Activated T-helper 9 cell treated with anti-CD3 and anti-CD28 coated beads, Interleukin-2, amount 50 U/mL, for 16 hours (primary cell): ENCODE measurements at places on chromosomes 2 and 18.

DNA sequence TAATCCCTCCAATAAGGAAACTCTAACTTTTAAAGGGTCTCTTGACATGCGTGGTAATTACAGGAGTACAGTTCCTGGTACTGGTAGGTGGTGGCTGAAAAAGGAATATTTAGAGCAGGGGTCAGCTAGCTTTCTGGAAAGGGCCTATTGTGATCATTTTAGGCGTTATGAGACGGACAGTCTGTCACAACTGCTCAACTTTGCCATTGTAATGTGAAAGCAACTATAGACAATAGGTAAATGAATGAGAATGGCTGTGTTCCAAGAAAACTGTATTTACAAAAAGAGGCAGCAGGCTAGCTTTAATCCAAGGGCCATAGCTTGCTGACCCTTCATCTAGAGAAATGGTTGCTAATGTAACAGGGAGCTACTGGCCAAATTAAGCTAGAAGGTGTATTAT lies 177.7 kb upstream of the LRRTM1 start:
- DNase-seq = no peak

GRCh38 chr2:159054032-159054334 lies 85.5 kb downstream of the TANC1 start:
- DNase-seq = no peak

- no peak for DNase-seq
These were observed 254.0 kb downstream of the NRXN1 start for GRCh38 chr2:50777954-50778353.

DNA sequence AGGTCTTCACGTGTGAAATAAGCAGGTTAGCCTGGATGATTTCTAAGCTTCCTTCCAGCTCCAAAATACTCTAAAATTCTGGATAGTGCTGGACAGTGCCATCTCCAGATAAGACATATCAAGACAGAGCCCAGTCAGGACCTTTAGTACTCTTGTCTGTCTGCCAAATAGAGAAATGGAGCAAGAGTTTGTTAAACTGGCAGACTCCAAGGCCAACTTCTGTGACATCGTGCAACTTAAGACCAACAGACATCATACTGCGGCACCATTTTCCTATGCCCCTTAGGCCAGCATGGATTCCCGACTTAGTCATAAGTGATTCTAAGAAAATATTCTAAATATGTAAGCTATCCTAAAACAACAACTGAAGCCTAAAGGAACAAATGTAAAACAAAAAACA lies 118.6 kb downstream of the RBMS1 start:
- DNase-seq = no peak

DNA sequence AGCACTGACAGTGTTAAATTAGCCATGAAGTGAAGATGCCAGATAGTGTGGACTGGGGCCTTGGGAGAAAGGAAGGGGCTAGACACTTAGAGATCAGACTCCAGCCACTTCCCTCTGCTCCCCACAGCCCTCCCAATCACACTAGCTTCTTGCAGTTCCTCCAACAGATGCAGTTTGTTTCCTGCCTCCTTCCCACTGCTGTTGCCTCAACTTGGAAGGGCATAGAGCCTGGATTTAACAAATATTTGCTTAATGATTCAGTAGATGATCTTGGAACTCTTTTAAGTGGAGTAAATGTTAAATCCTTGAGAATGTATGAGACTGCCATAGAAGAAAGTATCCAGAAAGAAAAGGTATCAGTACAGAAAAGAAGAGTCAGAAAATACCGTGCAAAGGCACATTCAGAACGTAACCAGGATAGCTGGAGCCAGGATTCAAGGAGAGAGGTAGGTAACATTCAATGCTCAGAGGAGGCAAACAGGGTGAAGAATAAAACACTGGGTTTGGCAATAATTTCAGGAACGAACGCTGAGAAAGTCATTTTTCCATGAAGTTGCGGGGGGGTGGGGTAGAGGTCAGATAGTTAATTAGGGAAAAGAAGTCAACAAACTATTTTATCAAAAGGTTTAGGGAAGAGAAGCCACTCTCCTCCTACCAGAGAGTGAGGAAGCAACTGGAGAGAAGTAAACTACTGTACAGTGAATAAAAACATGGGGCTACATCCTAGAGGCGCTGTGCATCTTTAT lies 1.3 kb upstream of the BZW1 start:
- no peak for DNase-seq

DNA sequence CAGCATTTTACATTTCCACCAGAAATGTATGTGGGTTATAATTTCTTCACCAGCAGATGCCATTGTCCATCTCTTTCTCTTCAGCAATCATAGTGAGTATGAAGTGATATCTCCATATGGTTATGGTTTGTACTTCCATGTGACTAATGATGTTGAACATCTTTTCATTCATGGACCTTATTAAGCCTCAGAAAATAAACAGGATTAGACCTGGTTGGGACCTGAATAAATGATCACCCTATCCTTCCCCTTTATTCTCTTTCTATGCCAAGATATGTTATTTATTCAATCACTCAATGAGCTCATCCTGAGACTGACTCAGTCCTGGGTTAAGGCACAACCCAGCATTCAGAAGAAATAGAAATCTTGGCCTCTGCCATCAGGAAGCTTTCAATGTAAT lies 86.6 kb downstream of the ANTXR1 start:
- no peak for DNase-seq

GRCh38 chr2:241706537-241706936 lies 4.7 kb downstream of the ING5 start:
- DNase-seq = no peak

DNA sequence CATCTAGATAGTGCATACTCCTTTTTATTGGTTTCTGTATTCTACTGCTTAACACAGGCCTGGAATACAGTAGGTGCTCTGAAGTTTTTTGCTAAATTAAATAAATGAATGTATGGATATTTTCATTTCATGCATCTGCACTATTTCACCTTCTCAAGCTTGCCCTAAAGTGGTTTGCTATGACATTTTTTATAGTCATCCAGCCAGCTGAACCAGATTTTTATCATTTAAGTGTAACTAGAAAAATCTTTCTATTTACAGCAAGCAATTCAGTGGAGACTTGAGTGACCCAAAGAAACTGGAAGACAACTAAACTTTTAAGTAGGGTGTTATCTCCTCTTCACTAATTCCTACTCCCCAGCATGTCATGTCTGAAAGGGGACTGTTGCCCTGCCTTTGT lies 354.9 kb downstream of the OSR1 start:
- no peak for DNase-seq

DNA sequence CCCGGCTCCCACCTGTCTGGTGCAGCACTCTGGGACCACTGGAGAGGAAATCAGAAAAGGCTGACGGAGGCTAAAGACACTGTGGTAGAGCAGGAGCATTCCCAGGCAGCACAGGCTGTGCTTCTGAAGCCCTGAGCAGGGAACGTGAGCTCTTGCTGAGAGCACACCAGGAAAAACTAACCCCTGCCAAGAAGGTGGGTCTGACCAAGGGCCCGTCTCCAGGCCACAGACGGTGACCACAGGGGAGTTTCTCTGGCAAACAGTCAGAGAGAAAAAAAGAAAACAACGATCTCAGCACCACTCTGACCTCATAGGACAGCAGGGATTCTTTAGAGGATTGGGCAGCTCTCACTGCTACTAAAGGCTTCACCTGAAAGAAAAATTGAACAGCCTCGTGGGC lies 201.4 kb downstream of the AFF3 start:
- no peak for DNase-seq

DNA sequence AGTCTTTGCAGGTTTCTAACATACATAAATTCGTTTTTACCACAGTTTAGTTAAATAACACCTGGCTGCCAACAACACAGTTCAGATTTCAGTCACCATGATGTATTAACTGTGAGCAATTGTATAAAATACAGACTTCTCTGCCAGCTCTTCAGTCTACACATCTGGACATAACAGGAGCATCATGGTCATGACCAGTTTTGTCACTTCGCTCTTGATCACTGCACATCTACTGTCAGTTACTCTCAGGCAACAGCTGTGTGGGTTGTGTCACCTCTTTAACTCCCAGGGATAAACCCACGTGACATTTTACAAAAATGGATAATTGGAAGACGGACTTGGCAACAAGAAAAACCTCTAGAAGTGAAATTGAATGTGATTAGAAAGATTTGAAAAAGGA lies 30.3 kb downstream of the CD8A start:
- DNase-seq = no peak

- DNase-seq = no peak
These were observed 13.3 kb downstream of the SERTAD2 start for GRCh38 chr2:64640153-64641044.

DNA sequence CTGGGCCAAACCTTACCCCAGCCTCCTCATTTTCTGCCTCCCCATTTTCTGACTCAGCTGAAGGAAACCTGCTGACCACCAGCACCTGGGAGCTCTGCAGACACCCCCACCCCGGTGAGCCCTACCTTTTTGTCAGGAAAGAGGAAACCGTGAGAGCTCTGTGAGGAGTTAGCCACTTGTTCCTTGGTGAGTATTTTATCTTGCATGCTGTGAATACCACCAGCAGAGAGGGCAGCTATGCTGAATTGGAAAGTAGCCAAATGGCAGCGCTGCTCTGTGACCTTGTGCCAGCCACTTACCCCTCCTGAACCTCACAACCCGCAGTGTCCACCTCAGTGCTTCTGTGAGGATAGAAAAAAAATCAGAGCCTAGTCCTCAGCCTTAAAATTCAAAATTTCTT lies 2.5 kb downstream of the MPPE1 start:
- no peak for DNase-seq

GRCh38 chr18:10418836-10419235 lies 35.6 kb upstream of the APCDD1 start:
- DNase-seq = no peak

DNA sequence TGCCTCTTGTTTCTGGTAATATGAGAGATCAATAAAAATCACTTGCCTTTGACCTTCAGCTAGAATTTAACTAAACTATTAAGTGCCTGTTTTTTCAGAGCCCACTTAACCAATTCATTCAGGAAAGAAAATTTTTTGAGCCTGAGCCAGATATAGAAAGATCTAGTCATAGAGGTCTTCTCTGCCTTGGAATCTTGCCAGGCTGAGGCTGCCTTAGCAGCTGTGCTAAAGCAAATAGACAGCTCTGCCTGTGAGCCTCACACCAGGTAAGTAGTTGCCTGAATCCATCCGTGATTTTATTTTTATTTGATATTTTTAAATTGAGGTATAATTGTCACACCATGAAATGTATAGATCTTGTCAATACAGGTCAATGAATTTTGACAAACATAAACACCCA lies 27.4 kb downstream of the EVX2 start:
- DNase-seq = no peak

- no peak for DNase-seq
These were observed 99.4 kb upstream of the PID1 start for GRCh38 chr2:229370509-229370908.

GRCh38 chr2:28676152-28676835 lies 75.3 kb upstream of the PPP1CB start:
- no peak for DNase-seq

- DNase-seq = no peak
These were observed 260.8 kb downstream of the RDH14 start for GRCh38 chr2:18299423-18300212.

DNA sequence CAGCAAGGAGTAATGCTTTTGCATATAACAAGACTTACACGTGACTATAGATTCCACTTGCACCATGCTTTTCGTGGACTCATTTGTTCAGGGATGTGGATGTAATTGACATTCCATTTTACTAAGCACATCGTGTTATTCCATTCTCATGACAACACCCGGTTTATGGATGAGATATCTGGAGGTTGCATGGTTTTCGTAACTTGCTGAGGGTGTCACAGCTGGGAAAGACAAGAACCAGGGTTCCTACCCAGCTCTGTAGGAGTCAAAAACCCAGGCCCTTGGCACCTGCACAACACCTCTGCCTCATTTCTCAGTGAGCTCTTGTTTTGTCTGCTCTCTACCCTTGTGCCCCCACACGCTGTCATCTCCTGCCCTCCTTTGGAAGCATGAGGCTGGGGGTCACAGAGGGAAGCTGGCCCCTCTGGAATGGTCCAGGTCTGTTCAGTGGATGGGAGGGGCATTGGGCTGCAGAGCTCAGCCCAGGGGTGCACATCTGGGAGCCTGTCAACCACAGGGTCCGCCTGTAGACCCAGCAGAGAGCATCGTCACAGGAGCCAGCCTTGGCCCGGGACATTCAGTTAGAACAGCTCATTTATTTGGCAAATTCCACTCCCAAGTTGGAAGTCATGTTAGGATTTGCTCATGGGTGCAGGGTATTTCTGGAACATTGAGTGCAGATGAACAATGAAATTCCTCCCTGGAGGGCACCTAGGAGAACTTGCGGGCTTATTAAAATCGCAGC lies 120.1 kb upstream of the TWIST2 start:
- DNase-seq = no peak

- DNase-seq = no peak
These were observed 11.6 kb downstream of the RAB12 start for GRCh38 chr18:8620845-8621244.

DNA sequence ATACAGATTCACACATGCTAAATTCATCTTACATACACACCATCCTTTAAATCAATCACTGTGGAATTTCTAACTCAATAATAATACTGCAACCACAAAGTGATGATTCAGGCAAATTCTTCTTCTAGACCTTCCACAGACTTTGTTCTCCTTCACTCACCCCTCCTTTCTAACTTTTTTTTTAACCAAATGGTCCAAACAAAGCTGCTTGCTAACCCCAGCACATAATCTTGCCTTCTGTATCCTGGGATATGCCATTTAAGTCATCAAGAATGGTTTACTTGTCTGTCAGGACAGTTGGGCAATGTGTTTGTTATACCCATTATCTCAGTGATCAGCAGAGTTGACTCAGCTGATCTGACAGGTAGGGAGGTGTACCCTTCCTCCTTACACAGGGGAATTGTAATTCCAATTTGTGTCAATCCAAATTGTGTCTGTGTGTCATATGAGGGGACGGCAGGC lies 10.0 kb downstream of the SLC40A1 start:
- no peak for DNase-seq
